NCI-H2107 (cell line): ENCODE measurements at places on chromosomes 11 and 22.

- no peak for DNase-seq
Measured at GRCh38 chr11:39365809-39366436, 2093.5 kb downstream of the LRRC4C start.

- DNase-seq: no peak
Measured at GRCh38 chr11:133887692-133888332, 42.5 kb upstream of the SPATA19 start.

DNA sequence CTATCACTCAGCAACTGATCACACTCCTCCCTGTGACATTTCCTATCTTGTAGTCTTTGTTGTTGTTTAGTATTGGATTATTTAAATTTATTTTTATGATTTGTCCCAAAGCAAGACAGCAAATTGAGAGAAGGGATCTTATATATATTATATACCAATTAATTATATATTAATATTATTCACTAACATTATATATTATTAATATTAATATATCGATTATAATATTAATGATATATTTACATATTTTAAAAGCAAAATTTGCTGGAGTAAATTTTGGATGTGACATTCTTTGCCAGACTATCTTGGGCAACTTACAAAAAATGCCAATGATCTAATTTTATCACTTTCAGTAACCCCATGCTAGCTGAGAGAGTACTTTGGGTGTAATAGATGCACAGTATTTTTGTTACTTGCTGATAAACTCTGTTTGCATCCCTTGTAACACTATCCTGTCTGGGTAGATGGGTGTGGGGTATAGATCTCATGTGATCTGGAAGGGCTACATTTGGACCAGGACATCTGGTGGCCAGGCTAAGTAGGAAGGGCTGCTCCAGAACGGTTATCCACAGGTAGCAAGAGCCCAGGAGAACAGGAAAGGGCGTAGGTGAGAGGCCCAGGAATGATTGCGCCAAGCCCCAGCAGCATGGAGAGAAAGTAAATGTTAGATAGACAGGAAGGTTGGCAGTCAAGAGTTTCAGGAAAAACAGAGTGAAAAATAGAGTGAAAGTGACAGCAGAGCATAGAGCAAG is 608.6 kb upstream of the KIRREL3 start:
- no peak for DNase-seq

GRCh38 chr11:73147771-73148681 is 5.9 kb upstream of the FCHSD2 start:
- peak; percentile 7 for DNase-seq

- no peak for DNase-seq
Measured at GRCh38 chr11:47589977-47590861, 3.7 kb downstream of the FAM180B start.

DNA sequence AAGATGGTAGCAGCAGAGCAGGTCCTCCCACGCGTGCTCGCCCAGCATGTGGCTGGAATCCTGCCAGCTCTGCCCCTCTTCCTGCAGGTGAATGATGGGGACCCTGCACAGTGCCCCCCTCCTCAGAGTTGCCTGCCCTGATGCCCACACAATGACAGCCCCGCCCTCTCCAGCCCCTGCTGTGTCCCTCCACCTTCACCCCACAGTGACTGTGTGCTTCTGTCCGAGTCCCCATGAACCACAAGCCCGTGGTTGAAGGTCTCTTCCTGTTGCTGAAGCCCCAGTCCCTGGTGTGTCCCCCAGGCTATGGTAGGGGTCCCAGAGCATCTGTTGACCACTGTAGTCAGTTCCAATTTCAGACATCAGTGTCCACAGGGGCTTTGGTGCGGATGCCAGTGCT is 71.0 kb downstream of the BRD1 start:
- no peak for DNase-seq

GRCh38 chr11:110977661-110978060 is 265.4 kb upstream of the ARHGAP20 start:
- no peak for DNase-seq

DNA sequence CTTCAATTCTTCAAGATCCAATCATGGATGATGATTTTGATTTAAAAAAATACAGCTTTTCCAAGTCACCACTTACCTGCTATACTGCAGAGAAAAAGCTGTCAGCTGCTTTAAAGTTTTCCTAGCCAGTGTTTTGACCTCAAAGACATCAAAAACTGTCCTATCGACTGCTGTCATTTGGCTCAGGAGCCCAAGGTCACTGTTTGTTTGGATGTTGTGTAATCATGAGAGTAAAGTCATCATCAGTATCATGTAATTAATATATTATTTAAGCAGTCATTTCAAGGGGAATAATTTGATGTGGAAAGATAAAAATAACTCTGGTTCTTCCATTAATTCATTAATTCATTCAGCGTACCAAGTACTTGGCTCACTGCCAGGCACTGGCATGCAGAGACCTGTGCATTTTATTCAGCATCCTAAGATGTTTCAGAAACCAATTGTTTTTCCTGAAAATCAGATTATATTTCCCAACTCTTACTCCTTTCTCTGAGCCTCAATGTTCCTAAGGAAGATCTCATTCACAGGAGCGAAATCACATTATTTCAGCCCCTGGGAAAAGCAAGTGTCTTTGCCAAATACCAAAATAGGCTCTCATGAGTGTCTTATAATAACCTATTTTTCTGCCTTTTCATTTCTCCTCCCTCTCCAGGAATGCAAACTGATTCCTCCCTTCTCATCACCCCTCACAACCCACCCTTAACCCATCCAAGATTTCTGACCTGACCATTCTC is 59.9 kb downstream of the SLC1A2 start:
- DNase-seq: no peak

DNA sequence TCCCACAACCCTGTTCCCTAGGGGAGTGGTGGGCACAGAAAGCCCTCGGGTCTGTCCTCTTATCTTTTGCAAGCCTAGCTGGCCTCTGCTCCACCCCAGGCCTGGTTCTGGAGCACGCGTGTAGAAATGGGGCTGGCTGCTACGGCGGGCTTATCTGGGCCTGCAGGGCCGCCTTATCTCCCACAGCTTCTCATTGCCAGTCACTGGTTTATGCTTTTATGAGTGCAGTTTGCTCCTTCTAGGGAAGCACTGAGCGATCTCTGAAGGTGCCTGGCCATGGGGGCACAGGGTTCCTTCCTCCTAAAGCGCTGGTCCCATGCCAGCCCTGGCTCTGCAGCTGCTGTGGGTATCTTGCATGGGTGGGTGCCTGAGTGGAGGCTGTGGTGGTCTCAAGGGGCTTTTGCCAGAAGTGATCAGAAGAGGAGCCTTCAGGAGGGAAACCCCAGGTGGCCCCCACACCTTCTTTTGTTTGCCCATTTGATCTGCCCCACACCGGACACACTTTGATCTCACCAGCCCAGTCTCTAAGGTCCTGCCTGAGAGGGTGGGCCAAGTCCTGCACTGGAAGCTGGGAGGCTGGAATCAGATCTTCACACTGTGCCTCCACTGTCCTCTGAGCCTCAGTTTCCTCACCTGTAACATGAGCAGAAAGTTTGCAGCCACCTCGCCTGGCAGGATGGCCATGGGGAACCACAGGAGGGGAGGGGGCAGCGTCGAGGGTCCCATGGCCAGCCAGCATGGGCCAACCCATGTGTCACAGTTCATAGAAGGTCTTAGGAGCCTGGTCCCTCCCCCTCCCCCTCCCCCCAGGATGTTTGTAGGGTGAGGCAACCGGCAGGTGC is 86.6 kb upstream of the FGF3 start:
- no peak for DNase-seq

DNA sequence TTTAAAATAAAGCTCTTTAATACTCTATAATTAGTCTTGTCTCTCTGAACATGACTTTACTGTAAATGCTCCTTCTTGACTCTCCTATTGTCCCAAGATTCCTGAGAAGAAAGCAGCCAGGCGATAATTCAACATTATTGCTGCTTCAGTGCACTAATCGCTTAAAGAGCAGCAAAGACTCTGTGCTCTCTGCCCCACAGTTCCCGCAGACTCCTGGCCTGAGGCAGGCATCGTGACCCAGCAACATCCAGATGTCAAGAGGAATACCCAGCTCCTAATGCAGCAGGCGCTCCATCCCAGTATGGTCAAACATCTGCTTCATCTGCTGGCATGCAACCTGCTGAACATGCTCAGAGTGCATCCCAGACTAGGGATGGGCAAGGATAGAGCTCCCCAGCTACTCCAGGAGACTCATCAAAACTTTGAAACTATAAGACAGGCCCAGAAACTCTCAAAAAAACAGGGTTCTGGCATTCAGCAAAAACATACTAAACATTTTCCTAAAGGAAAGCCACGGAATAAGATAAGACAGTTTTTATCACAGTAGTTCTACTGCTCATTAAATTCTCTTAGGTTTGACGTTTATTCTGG is 270.0 kb downstream of the SOX6 start:
- no peak for DNase-seq

- no peak for DNase-seq
Measured at GRCh38 chr22:26172389-26172990, 3.2 kb downstream of the SEZ6L start.

- no peak for DNase-seq
Measured at GRCh38 chr11:2537896-2538724, 93.3 kb downstream of the KCNQ1 start.

DNA sequence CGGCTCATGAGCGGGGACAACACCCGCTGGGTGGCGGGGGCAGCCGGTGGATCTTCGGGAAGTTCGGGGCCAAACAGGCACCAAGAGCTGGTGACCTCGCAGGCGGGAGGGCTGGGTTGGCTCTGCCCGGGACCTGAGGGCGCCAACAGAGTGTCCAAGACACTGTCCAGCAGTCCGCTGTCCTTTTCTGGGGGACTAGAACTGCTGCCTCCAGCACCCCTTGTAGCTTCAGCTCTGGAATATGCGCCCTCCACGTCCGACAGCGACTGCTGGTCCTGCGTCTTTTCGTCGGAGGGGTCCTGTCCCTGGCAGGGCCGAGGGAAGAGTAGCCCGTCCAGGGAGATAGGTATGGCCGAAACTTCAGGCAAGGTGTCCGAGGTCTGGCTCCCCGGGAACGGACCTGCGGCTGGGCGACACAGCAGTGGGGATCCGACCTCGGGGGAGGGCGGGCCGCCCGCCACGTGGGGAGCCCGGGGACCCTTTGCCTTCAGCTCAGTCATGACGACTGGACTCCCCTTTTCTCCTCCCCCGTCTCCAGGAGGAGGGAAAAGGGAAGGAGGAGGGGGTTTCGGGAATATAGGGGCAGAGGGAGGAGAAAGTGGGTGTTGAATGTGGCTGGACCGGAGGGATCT is 926 bp downstream of the PGR start:
- DNase-seq: no peak

GRCh38 chr11:17776212-17776875 is 41.8 kb downstream of the KCNC1 start:
- no peak for DNase-seq

- no peak for DNase-seq
Measured at GRCh38 chr11:58625826-58626460, 3.5 kb downstream of the CNTF start.

- no peak for DNase-seq
Measured at GRCh38 chr22:49951986-49952896, 8.3 kb upstream of the PIM3 start.

DNA sequence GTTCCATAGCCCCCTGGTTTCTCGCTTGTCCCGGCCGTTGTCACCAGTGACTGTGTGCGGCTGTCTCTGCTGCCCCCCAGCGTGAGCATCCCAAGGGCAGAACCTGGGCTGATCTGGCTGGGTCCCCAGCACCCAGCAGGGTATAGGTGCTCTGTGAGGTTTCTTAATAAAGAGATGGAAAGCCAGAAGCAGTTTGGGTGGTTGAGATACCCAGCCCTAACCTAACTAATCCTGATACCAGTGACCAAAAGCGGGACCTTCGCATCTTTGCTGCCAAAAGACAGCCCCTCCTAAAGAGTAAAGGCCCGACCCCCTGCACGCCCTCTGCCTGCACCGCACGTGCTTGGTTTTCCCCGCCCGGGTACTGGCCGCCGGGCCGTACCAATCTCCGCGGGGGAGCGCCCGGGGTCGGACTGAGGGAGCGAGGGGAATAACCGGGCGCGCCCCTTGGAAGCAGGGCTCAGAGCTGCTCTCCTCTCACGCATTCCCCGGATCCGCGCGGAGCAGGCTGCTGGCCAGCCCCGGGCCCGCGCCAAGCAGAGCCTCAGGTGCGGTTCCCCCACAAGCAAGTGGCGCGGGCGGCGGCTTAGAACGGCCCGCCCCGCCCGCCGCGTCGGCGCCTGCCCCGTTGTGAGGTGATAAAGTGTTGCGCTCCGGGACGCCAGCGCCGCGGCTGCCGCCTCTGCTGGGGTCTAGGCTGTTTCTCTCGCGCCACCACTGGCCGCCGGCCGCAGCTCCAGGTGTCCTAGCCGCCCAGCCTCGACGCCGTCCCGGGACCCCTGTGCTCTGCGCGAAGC is at the start of gene DGAT2:
Gene DGAT2 (plus strand): TSS at position 667 of the 797 bp plus-strand sequence. CDS start 214 bp downstream, outside the sequence.
- DNase-seq: peak; percentile 81

- no peak for DNase-seq
Measured at GRCh38 chr11:65131417-65131776, 2.9 kb downstream of the SYVN1 start.

- no peak for DNase-seq
Measured at GRCh38 chr11:29809121-29809520, 207.7 kb downstream of the KCNA4 start.

GRCh38 chr11:131042041-131042390 is 125.7 kb upstream of the SNX19 start:
- DNase-seq: no peak

- DNase-seq: no peak
Measured at GRCh38 chr11:61773356-61773755, 19.0 kb downstream of the TMEM258 start.

DNA sequence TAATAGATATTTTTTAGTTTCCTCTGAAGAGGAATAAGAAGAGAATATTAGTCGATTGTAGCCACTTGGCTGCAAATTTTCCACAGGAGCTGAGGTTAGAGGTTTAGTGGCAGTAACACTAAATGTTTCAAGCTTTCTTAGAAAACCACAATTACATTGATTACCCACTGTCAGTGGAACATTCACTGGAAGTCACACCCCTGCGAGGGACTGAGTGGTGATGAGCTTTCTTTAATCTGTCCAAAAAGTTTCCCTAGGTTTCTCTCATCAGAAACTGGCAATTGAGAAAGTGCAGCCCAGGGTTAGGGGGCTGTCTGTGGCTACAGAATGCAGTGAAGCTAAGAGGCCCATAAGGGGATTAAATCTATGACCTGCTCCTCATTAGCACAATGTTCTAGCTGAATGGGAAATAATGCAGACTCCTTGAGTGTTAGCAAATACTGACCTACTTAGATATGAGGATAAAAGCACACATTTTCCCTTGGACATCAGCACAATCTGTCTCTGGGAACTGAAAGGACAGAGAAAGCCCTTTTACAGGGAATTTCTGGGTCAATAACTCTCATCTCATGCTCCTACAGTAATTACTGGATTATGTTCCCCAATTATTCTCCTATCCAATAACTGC is 189.5 kb downstream of the FAM76B start:
- DNase-seq: no peak

- no peak for DNase-seq
Measured at GRCh38 chr11:75330291-75330690, 21.2 kb downstream of the ARRB1 start.

DNA sequence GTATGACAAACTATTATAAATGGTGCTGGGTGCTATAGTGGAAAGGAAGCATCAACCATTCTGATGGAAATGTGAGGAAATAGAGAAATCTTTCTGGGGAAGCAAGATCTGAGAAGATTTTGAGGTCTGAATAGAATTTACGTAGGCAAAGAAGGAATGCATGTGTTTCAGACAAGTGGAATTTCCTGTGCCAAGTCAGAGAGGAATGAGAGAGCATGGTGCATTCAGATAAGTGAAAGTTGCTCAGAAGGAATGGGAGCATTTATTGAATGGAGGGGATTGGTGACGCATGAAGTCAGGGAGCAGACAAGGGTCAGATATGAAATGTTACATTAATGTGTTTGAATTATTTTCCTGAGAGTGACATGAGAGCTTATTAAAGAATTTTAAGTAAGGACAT is 725.5 kb downstream of the METTL15 start:
- DNase-seq: no peak
